ENCODE measurements at places on chromosomes 4 and X. TPM values are rescaled to one million over a fixed set of nuclear protein-coding genes. Genes with fewer than 3 reads are reported as not detected.

DNA sequence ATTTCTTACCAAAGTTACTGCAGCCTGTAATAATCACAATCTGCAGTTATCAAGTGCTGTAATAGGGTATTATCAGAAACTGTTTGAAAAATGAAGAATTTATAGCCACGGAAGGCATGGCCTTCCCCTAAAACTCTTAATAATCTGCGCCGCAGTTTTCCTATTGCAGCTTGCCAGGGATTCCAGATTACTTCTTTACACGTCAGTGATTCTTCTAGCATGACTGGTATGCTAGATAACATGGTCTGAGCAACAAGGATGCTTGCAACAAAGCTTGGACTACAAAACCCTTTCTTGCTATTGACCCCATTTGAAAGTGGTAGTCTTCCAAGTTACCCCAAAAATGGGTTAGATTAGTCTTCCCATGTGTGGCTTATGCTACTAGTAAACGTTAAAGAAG, 47.2 kb upstream of the GK2 start:
- no peak for DNase-seq

DNA sequence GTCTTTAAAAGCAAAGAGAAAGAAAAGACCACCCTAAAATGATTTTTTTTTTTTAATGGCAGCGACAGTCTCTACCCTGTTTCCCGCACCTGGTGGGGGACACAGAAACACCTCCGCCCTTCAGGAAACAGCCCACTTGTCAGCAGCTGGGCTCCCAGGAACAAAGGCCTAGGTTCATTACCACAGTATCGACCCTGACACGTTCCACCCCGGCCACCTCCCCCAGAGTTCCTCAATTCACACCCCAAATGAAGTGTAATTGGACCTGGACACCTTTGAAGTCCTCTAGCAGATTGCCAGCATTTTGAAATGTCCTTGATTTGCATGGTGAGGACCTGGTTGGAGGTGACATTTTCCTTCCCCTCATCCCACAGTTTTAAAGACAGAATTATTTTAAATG, 175.0 kb upstream of the BCOR start:
- no peak for DNase-seq

- no peak for DNase-seq
Observed at GRCh38 chrX:8349816-8350544, 114.7 kb upstream of the VCX3B start.

GRCh38 chrX:53048169-53049126, at the start of gene GPR173:
Gene GPR173 (plus strand): TSS chrX:53048789. CDS start chrX:53076622, 27,833 bp downstream.
- DNase-seq, result no peak

Gene RHOXF2B
- not detected for total RNA-seq

- DNase-seq, result no peak
Observed at GRCh38 chrX:150475461-150475860, 93.0 kb upstream of the MTM1 start.

GRCh38 chr4:24643774-24644520, 59.6 kb upstream of the DHX15 start:
- DNase-seq, result no peak

DNA sequence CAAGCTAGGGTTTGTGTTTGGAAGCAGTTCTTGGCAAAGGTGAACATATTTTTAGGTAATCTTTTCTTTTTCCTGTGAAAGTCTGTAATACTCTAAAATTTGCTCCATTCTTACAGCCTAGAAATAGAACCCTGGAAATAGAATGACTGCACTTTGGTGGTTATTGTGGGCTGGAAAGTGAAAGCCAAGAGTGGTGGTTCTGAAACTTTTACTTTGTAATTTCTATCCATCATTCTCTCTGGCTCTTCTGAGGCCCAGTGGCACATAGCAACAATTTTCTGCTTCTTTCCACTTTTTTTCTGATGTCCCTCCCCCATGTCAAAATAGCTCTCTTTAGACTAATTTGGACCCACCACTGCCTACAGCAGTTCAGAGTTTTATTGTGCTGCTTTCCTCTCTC, 300.4 kb upstream of the RPS6KA3 start:
- DNase-seq, result no peak

Gene PDLIM3
- total RNA-seq, result 9.3 TPM

- no peak for DNase-seq
Observed at GRCh38 chr4:146545102-146545501, 23.4 kb upstream of the SLC10A7 start.

DNA sequence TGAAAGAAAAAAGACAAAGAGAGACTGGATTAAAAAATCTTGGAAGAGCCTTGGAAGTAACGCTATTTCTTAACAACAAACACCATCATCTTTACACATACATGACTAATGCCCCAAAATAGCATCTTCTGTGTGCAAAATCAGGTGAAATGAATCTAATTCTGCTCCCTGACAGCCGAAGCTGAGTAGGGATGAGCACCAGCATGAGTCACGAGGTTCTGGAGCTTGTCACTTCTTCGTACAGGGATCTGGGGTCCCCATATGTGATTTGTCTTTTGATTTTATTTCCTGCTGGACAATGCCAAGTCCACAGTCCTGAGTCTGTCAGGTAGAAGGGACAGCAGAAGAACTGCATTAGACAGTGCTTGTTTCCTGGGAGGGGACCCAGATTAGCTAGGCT, 55.9 kb downstream of the OSTC start:
- no peak for DNase-seq

Gene DCLK2
- 0.35 TPM for total RNA-seq

Gene NHS
- 0.19 TPM for total RNA-seq

Gene ADGRL3
- total RNA-seq, result 0.58 TPM

- DNase-seq, result no peak
Observed at GRCh38 chrX:69318651-69319340, 153.5 kb upstream of the PJA1 start.

Gene TRIM2
- 17.5 TPM for total RNA-seq

GRCh38 chrX:81890521-81890920, 688.6 kb downstream of the SH3BGRL start:
- no peak for DNase-seq

Gene PRSS12
- 1.2 TPM for total RNA-seq

DNA sequence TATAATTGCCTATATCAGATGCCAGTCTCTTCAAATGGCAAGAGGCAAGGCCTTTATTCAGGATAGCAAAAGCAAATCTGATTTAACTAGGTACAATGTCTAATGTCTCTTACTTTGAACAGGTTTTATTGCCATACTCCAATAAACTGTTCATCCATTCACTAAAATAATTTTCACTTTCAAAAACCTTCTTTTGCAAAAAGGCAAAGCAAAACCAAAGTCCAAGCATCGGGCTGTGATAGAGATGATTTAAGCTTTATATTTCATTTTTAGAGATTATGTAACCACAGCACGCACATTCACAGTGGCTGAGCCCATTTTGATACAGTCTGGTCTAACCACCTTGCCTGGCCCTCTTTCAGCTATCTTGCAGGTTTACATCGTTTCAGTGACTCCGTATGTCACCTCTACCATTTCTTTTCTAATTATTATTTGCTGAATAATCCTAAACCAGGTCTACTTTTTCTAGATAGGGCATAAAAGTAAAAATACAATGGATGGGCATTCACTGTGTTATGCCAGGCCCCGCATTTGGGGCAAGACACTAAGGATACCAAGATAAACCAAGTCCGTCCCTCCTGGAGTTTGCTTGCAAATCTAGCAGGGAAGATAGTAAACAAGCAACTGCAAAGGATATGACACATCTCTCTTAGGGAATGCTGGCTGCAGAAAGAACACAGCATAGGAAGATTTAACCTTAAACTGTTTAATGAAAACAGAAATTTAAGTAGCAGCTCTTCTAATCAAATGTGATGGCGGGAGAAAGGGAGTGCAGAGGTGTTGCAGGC, 1.8 kb downstream of the CASP3 start:
- no peak for DNase-seq

DNA sequence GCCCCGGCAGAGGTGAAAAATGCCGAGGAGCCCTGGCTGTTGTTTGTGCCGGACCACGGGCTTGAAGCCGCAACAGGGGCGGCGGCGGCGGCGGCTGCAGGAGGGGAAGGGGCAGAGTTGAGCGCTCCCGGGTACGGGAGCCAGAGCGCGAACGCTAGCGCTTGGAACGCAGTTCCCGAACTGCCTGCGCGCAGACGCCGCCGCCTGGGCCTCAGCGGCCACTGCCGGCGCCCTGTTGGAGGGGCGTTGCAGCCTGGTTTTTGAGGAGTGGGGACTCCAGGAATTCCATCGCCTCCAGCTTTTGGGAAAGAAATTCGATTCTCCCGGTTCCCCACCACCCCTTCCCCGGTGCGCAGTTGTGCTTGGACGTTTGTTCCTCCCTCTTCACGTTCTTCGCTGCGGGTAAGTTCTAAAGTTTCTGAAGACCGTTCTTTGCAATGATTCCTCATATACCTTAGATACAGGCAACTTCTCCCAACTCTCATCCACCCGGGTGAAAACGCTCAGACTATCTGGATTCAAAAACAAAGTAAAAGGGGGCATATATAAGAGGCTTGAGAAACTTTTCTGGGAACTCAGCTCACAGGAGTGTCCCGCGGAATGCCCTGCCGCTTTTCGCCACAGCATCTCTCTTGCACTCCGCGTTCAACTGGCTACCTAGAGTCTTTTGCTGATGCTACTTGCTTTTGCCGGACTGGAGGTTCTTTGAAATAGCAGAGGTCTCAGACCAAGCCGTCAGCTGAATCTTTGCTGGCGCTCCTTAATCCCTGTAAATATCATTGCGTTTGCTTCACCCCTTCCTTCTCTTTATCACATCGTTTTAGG, 1.0 kb downstream of the FAT4 start:
- peak; percentile 72 for DNase-seq

Gene ZIC3
- total RNA-seq, result not detected

Gene SEPTIN6
- 20.0 TPM for total RNA-seq

GRCh38 chr4:156961196-156962057, 10.2 kb downstream of the PDGFC start:
- no peak for DNase-seq

GRCh38 chrX:131741103-131741581, 197.3 kb downstream of the OR13H1 start:
- peak; percentile 79 for DNase-seq

DNA sequence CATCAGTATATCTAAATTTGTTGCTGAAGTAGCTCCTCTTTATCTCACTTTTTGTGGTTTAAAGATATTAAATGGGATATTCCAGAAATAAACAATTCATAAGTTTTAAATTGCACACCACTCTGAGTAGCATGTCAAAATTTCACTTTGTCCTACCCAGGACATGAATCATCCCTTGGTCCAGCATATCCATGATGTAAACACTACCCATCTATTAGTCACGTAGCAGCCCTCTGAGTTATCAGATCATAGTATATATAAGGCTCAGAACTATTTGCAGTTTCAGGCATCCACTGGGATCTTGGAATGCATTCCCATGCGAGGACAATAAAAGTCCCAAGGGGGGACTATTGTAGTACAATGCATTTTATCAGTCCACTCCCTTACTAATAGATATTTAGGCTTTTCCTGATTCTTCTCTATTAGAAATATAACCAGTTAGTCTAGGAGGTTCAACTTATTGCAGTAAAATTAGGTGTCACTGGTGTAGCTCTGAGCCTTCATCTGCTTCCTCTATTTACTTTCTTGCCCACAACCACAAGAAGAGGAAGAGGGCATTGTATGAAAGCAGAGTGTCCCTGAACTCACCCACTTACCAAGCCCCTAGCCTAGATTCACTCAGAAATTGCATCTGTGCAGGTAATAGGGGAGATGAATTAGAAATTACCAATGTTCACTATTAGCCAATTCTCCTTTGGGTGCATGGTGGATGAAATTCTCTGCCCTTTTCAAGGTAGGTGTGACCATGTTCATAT, 409.8 kb upstream of the GALNT7 start:
- DNase-seq, result no peak

DNA sequence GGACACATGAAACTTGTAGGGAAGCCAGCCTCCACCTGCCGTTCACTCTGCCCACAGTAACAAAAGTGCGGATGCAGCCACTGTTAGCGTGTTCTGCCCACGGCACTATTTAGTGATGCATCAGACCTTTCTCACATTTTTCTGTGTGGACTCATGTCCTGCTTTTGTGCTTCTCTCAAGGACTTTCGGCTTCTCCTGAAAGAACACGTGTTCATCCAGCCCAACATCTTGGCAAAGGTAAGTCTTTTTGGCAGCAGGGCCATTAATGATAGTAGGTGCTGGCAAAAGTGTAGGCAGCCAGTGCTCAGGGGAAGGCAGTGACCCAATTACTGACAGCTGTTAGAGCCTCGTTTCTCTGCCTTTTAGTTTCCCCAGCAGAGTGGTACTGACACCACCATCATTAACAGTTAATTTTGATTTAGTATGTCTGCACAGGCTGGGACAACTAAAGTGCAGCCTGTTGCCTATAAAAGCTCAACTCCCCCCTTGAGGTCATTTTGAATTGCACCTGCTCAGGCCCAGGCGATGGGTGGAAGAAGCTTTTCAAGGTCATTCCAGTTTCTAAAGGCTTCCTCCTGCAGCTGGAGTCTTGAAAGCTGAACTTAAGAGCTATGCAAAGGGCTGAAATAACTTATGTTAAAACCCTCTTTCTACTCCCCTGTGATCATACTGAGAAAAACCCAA, 54.5 kb upstream of the HPSE start:
- no peak for DNase-seq

GRCh38 chrX:68658530-68658929, 11.1 kb downstream of the STARD8 start:
- DNase-seq, result no peak

GRCh38 chr4:53009824-53010223, 147.7 kb downstream of the RASL11B start:
- DNase-seq, result no peak

Gene TBC1D1
- 39.1 TPM for total RNA-seq

Gene ATP2B3
- 0.07 TPM for total RNA-seq

- DNase-seq, result no peak
Observed at GRCh38 chr4:66246643-66247042, 576.4 kb upstream of the EPHA5 start.
